ENCODE measurements at places on chromosomes 16 and 17. TPM values are rescaled to one million over a fixed set of nuclear protein-coding genes. Genes with fewer than 3 reads are reported as not detected.

DNA sequence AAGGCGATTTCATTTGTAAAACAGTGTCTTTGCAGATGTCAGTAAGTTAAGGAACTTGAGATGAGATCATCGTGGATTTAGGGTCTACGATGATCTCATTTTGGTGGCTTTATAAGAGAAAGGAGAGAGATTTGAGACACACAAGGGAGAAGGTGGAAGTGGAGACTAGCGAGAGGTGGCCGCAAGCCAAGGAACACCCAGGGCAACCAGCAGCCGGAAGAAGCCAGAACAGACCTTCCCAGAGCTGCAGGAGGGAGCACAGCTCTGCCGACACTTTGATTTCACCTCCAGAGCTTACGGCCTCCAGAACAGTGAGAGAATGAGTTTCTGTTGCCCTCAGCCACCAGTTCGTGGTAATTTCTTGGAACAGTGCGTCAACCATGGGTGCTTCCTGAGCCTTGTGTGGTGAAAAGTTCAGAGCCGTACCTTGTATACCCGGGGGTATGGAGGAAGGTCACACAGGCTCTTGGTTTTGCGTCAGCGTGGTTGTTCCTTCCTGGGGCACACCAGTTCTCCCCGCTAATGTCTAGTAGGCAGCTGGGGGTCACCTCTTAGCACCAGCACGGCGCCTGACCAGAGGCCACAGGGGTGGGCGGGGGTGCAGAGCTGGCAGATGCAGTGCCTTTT lies 12.9 kb upstream of the SEC14L1 start:
- DNase-seq, result no peak

GRCh38 chr17:38597375-38597774 lies 8.4 kb downstream of the SRCIN1 start:
- DNase-seq, result no peak

DNA sequence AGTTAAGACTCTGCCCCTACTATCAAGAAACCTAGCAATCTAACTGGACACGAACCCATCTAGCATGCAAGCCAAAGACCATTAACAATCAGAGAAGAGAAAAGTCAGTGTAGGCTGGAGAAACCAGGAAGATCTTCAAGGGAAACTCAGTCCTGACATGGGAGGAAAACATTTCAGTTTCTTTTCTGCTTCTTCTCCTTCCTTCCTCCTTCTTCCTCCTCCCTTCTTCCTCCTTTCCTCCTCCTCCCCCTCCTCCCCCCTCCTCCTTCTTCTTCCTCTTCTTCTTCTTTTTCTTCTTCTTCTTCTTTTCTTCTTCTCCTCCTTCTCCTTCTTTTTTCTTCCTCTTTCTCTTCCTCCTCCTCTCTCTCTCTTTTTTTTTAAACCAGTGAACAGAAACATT lies 29.6 kb upstream of the SHISA9 start:
- no peak for DNase-seq

TPSB2 gene
- not detected for total RNA-seq

TNK1 gene
- total RNA-seq, result 1.8 TPM

PSMD3 gene
- total RNA-seq, result 200 TPM

OR1A1 gene
- not detected for total RNA-seq

SEPTIN12 gene
- 0.78 TPM for total RNA-seq
